Fibroblast of skin of abdomen (primary cell): ENCODE measurements at places on chromosomes 6 and 20.

- no peak for DNase-seq
These were observed 142.8 kb downstream of the CFAP61 start for GRCh38 chr20:20195021-20195705.

GRCh38 chr6:71507183-71507582 lies 218.6 kb downstream of the OGFRL1 start:
- DNase-seq = no peak

GRCh38 chr20:44692932-44693480 lies 22.2 kb upstream of the CCN5 start:
- DNase-seq = peak; percentile 96

GRCh38 chr6:27136077-27136644 lies 111.3 kb upstream of the PRSS16 start:
- no peak for DNase-seq

DNA sequence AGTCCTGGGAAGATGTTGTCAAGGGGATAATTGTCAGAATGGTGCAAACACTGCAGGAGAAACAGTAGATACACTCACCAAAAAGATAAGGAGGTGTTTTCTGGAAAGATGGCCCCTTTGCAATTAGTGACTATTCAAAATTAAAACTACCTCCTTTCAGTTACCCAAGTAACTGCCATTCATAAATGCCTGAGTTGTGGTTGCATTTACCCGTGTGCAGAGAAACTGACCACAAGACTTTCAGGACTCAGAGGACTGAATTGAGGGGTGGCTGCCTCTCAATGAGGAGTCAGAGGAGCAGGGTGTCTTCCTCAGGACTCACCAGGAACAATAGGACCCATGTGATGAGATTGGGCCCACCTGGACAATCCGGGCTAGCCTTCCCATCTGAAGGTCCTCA lies 39.0 kb downstream of the GCM1 start:
- DNase-seq = no peak

GRCh38 chr6:142694054-142694453 lies 250.9 kb downstream of the HIVEP2 start:
- DNase-seq = peak; percentile 67

- peak; percentile 17 for DNase-seq
These were observed 6.5 kb upstream of the ZNF343 start for GRCh38 chr20:2515203-2515602.

- no peak for DNase-seq
These were observed 65.1 kb upstream of the TOP1 start for GRCh38 chr20:40963505-40963845.

GRCh38 chr6:129453073-129453472 lies 256.9 kb downstream of the ARHGAP18 start:
- no peak for DNase-seq

- DNase-seq = no peak
These were observed 305.9 kb downstream of the CLIC5 start for GRCh38 chr6:45709781-45710220.

DNA sequence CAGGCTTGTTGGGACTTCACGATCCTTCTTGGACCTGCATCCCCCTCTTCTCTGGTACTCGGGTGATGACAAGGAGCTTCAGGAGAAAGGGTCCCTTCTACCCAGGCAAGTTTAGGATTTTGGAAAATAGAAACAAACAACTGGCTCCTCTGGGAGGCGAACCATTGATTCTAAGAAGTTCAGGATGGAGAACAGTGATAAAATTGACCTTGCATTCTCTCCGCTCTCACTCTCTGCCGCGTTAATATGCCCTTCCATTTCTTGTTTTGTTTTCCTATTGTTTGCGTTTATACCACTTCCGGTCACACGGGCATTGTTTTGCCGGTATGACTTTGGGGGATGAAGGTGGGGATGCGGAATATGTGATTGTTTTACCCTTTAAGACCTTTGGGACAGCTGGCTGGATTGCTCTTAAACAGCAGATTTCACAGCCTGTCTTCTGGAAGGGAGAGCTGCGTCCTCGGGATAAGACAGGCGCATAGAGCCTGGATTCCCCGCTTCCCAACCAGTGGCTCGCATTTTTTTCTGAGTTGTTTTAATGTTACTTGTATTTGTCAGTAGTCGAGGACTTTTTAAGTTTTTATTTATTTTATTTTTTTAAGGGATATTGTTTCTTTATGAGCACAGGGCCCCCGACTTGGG lies 144.3 kb upstream of the ZNF184 start:
- DNase-seq = no peak

DNA sequence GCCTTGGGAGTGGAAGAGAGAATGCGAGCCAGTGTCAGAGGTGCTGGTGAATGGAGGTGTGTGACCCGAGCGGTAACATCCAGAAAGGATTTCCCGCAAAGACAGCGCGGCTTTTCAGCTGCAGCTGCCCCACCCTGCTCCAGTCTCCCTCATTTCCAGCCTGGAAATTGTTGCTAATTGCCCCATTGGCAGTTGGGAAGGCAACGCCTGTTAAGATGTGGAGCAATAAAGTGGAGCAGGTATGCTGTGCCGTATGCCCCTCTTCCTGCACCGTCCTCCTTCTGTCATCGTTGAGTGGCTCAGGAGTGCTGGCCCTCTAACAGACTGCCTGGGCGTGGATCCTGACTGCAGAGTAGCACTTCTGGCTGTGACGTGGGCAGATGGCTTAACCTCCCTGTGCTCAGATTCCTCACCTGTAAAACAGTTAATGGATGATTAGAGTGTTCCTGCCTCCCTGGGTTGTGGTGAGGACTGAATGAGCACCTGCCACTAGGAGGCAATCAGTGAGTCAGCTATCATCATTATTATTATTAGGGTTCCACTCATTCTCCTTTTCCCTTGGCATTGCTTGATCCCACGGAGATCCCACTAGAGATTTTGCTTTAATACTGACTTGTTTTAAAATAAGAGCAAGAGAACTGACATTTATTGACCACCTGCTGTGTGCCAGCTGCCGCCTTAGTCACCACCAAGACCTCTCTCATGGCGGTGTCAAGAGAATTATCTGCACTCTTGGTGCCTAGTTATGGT lies 11.7 kb downstream of the ARFGEF2 start:
- no peak for DNase-seq

- DNase-seq = no peak
These were observed 82.3 kb downstream of the LRRC1 start for GRCh38 chr6:53877151-53877550.

- no peak for DNase-seq
These were observed 329.0 kb downstream of the ESR1 start for GRCh38 chr6:152136449-152136825.

DNA sequence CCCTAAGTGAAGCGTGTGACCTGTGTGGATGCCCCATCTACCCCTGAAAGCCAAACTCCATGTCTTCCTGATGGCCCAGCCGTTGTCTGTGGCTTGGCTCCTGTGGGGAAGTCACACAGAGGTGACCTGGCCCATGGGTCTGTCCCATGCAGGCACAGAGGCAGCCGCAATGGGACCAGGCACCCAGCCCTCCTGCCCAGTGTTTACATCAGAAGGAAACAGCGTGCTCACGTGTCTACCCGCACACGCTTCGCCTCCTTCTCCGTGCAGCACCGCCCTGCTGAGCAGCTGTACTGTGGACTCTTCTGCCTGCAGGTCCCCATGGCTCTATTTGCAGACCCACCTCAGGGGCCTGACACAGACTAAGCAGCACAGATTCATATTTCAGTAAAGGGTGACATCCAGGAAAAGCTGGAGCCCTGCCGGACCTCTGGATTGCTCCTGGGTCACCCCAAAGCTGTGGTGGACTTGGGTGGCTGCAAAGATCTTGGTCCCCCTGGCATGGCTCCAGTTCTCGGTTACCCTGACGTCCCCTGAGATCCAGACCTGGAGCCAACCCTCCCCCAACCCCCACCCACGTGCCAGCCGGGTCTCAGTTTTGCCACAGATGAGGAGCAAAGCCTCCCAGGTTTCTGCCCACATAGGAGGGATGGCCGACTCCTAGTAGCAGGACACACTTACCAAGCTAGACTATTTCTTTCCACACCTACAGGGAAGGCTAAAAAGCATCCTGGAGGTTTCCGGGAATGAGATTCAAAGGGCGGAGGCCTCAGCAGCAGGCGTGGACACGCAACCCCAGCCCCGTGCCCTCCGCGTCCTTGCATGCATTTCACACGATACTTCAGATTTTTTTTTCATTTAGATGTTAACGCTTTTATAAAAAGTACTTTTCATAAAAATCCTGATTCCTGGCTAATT lies 120.3 kb downstream of the CDH4 start:
- DNase-seq = no peak

DNA sequence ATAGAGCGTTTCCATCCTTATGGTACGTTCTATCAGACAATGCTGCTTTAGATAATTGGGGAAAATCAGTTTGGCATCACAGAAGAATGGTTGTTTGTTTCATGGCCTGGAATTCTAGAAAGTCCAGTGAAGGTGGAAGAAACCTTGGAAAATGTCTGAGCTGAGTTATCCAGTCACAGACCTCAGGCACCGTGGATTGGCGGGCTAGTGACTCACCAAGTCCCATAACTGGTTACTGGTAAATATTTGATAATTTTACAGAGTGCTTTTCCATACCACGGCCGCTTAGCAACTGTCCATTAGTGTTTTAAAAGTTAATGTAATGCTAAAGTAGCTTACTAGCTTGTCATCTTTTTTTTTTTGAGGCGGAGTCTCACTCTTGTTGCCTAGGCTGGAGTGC lies 99.4 kb downstream of the SLC35B3 start:
- no peak for DNase-seq

- peak; percentile 92 for DNase-seq
These were observed 11.0 kb upstream of the KHDC1L start for GRCh38 chr6:73236144-73236750.

GRCh38 chr6:137148306-137149034 lies 25.0 kb downstream of the IL22RA2 start:
- peak; percentile 3 for DNase-seq

DNA sequence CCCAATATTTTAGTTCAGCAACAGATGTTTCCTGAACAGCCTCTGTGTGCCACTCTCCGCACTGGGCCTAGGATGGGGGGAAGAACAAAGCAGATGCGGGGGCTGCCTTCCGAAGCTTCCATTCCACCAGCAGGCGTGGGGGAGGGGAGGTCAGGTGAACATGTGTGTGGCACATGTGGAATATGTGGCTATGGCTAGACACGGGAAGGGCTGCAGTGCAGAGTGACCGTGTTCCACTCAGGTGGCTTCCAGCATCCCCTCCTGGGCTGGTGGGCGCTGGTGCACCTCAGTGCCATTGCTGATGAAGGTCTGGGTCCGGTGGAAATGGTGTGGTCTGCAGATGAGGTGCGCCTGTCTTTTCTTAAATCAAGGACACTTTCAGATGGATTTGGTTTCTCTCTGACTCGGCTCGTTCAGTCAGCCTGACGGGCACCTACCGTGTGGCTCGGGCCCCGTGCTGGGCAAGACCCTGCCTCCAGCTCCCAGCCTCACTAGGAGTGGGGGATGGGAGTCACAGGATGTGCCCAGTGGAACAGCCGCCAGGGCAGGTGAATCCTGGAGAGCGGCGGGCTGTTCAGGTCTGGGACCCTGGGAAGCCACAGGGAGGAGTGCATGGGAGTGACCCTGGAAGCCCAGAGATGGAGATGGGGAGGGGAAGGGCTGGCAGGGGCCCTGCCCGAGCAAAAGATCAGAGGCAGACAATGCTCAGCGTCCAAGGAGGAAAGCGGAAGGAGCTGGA lies 111.0 kb downstream of the SYCP2 start:
- no peak for DNase-seq

DNA sequence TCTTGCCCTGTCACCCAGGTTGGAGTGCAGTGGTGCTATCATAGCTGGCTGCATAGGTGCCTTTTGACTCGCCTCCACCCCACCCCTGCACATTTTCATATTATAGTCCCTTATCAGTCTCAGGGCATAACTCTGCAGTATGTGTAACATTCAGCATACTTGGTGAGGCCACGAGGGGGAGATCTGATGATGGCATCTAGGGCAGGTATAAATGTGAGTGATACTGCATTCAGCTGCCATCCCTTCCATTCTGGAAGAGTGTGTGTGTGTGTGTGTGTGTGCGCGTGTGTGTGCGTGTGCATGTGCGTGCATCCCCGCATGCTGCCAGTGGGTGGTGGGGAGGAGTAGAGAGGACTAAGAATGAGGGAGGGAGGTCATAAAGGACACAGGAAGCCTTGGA lies 81.4 kb downstream of the JARID2 start:
- no peak for DNase-seq

DNA sequence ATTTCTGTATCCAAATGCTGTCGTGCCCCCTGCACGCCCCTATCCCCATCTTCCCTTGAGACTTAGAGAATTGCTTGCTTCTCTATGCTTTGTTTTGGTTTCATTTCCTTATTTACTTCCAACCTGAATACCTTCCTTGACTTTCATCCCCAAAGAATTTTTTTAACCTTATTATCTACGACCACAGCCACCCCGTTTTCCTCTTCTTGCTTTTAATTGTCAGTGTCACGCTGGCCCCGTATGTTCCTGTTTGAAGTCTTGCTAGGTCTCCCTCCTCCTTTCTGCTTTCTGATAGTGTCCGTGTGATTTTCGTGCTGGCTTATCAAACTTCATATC lies 40.1 kb downstream of the RNF217 start:
- no peak for DNase-seq

GRCh38 chr20:41716436-41716835 lies 98.3 kb upstream of the CHD6 start:
- DNase-seq = no peak

DNA sequence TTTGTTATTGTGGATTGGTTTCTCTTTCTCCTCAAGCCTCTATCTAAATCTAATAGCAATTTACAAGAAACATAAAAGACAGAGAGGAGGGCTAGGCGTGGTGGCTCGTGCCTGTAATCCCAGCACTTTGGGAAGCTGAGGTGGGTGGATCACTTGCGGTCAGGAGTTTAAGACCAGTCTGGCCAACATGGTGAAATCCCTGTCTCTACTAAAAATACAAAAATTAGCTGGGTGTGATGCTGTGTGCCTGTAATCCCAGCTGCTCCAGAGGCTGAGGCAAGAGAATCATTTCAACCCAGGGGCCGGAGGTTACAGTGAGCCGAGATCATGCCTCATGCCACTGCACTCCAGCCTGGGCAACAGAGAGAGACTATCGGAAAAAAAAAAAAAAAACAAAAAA lies 46.6 kb downstream of the SLC2A12 start:
- DNase-seq = no peak

DNA sequence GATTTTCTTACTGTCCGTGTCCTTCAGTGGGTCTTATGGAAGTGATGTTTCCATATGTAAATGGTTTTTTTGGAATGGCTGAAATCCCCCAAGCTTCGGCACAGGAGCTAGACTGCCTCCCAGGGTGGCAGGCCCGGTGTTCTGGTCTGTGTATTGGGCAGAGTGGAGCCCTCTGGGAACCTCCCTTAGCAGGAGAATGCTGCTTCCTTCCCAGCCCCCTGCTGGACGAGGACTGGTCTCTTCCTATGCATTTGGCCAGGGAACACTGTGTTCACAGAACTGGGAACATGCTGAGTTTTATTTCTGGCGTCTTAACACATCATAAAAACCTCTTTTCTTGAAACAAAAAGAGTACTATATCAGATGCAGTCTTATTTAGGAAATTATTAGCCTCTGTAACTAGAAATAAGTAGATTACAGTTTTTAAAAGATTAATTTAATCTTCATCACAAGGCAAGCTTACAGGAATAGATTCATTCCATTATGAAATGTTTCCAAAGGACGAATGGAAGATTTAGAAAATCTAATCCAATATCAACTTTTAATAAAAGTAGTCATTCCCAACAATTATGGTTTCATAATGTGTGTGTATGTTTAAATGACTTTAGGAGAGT lies 56.6 kb downstream of the SYTL3 start:
- DNase-seq = peak; percentile 37

GRCh38 chr20:6007529-6008103 lies 46.2 kb downstream of the LRRN4 start:
- DNase-seq = no peak
